NCI-H748 treated with DMSO at 0.1 percent for 48 hours (cell line): ENCODE measurements at places on chromosomes 13 and 19.

DNA sequence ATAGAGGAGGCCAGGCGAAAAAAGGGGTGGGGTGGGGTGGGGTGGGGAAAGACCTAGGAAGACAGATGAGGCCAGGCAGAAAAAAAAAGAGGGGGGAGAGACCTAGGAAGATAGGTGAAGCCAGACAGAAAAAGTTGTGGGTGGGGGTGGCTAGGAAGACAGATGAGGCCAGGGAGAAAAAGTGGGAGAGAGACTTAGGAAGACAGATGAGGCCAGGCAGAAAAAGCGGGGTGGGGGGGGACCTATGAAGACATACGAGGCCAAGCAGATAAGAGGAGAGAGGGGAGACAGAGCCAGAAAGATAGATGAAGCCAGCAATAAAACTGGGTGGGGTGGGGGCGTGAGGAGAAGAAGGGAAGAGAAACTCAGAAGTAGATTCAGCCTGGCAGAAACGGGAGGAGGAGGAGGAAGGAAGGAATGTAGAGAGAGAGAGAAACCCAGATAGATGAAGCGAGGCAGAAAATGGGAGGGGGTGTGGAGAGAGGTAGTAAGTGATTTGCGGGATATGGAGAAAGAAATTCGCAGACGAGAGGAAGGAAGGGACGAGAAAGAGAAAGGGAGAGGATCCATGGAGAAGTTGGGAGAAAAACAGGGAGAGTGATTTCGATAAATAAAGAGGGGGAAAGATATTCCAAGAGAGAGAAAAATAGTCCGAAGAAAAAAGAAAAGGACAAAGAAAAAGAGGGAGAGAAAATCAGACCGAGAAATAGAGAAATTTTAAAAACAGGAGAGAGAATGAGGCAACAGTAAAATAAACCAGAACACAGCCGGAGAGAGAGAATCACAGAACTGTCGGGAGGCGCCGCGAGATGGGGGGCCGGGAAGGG, 12.2 kb upstream of the CACNG6 start:
- DNase-seq: no peak

- no peak for DNase-seq
Observed at GRCh38 chr13:51541037-51541436, 43.2 kb upstream of the WDFY2 start.

GRCh38 chr19:14337510-14337909, 43.7 kb upstream of the ADGRE5 start:
- DNase-seq: no peak

GRCh38 chr13:96632536-96633320, 361.5 kb downstream of the OXGR1 start:
- DNase-seq: no peak

- DNase-seq: no peak
Observed at GRCh38 chr19:31312009-31312676, 37.1 kb downstream of the TSHZ3 start.

- no peak for DNase-seq
Observed at GRCh38 chr13:43300865-43301264, 277.5 kb downstream of the DNAJC15 start.

GRCh38 chr13:39766464-39767158, 111.1 kb downstream of the COG6 start:
- no peak for DNase-seq

DNA sequence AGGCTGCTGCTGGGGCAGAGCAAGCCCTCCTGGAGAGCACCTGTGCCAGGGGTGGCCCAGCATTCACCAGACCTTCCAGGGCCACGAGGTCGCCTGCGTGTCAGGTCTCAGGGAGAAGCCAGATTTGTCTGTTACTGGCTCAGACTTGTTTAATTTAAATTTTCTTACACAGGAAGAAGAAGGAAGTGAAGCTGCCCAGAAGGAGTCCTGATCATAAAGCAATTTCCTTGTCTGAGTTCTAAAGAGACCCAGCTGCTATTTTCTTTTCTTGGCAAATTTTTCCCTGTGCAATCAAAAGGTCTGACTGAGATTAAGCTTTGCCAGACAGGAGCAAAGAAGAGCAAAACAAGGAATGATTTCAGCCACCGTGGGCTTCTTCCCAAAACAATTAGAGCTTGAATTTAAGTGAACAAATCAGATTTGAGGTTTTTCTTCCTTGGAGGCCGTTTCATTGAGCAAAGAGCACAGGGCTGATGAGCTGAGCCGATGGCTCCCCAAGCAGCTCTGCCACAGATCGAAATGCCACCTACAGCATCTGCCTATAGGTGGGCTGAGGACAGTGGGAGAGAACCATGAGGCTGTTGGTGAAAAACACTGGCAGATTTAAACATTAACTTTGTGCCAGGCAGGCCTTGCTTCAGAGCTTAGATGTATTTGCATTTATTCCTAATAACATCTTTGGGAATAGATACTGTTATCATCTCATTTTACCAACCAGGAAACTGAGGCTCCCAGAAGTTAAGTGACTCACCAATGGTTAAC, 40.1 kb downstream of the HSPH1 start:
- DNase-seq: no peak

GRCh38 chr13:37616131-37616530, 17.6 kb upstream of the POSTN start:
- no peak for DNase-seq

- DNase-seq: no peak
Observed at GRCh38 chr19:31511696-31512095, 162.5 kb upstream of the TSHZ3 start.

DNA sequence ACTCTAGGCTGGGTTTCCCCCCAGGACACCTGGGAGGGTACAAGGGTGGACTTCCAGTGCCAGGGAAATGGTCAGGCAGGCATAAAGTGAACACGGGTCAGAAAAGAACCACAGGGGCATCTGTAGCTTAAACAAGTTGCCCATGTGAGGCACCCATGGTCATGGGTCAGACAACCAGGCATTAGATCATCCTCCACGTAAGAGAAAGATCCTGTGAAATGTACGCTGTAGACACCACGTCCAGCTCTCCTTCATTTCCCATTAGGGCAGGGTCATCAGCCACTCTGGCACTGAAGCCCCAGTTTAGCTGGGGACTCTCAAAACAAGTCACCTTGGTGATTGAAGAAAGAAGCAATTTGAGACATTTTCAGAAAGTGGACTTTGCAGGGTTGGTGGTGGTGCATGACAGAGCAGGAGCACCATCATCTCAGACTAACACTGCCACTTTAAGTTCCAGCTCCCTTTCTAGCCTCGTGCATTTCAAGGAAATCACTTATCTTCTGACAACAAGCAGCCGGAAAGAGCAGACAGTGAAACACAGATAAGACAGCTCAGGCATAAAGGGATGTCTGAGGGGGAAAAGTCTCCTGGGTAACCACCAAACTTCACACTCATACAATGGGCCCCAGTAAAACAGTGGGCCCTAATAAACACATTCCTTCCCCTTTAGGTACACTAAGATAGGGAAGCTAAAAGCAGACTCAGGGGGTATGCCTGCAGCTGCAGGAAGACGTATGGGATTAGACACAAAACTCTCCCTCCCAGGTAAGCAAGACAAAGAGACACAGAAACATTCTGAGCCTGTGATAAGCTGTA, 16.1 kb upstream of the SIGLEC6 start:
- DNase-seq: no peak
